ENCODE measurements at places on chromosomes 6 and 20.

DNA sequence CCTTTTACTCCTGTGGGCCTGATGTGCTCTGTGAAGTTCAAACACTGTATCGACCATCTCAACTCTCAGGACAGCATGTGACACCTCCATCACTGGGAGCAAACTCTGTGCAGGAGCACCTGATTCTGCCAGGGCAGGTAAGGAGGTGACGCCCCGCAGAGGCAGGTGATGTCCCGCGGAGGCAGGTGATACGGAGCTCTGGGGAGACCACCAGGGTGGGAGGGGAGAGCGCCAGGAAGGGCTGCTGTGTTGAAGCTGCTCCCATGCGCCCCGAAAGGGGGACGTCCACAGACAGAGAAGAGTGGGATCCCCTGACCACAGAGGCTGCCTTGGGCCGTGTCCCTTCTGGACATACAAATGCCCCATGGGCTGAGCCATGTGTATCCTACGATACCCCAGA lies 58.3 kb downstream of the DACT2 start:
- no peak for DNase-seq

- peak; percentile 93 for DNase-seq
Measured at GRCh38 chr6:44177691-44178423, 19.2 kb downstream of the CAPN11 start.

- DNase-seq, result peak; percentile 19
Measured at GRCh38 chr6:34386316-34387137, 5.9 kb downstream of the NUDT3 start.

DNA sequence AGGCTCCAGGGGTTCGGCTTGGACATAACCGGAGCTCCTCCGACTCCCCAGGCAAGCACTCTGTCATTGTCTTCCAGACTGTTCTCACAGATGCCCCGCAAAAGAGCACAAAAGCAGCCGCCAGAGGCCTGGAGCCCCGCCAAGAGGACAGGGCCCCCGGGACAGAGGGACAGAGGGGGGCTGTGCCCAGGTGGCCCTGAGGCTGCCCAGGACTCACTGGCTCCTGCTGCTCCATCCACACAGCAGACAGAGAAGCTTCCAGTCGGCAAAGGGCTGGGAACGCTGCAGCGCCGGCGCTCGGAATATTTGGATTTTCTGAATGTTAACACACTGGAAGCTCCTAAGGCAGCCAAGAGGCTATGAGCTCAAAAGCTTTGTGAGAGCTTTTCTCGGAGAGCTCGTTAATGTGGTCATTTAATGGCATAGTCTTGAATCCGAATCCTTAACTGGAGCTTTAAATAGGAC lies 68.0 kb upstream of the QKI start:
- DNase-seq, result no peak

DNA sequence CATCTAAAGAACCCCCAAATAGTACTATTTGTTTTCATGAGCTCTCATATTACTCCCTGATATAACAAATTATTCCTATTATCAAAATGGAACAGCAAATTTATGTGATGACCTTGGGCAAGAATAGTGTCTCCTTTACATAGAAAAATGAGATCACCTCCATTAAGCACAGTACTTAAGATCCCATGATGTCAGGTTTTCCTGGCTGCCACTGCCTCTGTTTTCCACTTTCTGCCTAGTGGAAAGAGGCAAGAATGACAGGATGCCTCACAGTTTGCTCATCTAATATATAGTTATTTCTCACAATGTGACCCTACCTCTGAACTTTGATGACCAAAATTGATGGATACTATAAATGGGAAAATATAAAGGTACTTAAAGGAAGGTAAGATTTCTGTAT lies 260.1 kb upstream of the SGK1 start:
- DNase-seq, result peak; percentile 40

DNA sequence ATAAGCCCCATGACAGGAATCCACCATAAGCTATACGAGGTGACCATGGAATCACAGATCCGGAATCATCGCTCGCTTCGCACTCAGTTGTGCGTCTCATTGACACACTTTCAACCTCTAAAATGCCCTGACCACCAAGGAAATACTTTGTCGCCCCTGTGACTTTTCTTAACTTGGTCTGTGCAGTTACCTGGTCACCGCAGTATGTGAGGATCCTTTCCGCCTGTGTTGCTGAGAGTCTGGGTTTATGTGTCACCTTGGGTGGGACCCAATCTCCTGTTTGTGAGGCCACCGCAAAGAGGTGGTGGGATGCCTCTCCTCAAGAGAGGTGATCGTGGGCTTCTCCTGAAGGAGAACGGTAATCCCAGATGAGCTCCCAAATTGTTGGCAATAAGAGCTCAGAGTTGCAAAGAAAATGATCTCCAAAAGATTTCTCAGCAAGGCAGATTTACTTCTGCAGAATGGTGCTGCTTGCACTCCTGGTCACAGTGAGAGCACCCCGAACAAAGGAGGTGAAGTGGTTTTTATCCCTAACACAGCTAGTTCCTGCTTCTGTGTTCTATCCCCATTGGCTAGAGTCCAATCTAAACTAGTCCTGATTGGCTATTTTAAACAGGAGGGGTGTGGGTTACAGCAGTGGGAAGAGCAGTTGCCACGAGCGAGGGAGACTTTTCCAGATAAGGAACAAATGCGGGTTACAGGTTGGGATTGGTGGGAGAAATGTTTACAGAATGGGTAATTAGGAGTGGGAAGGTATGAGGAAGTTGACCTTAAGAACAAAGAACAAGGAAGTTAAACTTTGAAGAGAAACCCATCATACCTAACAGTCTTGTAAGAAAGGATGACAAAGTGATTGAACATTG lies 9.1 kb upstream of the ZNFX1 start:
- no peak for DNase-seq

- DNase-seq, result no peak
Measured at GRCh38 chr6:89986650-89987074, 92.4 kb downstream of the GJA10 start.

GRCh38 chr6:63502156-63502555 lies 70.1 kb upstream of the LOC128125822 start:
- no peak for DNase-seq

DNA sequence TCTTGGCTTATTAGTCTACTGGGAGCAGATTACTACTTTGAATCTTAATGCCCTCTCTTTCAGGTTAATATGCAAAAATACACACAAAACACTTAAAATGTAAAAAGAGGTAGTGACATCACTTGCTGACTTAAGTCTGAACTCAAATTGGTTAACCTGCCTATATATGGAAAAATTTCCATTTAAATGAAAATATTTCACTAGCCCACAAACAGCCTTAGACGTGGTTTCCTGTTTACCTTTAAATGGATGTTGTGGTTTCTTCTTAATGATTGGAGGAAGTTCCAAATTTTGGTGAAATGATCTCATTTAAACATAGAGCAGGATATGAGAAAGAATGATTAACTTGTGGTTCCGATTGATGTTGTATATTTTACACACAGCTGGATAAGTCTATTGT lies 553.7 kb downstream of the CD109 start:
- peak; percentile 37 for DNase-seq

- DNase-seq, result no peak
Measured at GRCh38 chr6:16836144-16836981, 75.1 kb upstream of the ATXN1 start.

DNA sequence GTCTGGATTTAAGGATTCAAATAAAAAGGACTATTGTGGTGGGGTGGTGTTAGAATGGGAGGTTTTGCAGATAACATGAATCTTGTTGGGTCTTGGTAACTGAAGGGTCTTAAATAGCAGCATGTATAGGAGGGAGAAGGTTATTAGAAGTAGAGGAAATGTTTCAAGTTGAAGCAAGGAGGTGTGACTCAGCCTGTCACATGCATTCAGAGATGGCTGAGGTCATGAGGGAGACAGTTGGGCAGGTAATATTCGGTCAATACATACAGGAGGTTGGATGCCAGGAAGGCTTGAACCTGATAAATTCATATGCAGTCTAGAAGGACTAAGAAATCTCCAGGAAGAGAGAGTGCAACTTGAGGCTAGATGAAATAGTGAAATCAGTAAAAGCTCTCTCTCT lies 6.1 kb downstream of the KLHL31 start:
- no peak for DNase-seq

GRCh38 chr20:60950561-60950960 lies 301.5 kb upstream of the CDH4 start:
- DNase-seq, result no peak

DNA sequence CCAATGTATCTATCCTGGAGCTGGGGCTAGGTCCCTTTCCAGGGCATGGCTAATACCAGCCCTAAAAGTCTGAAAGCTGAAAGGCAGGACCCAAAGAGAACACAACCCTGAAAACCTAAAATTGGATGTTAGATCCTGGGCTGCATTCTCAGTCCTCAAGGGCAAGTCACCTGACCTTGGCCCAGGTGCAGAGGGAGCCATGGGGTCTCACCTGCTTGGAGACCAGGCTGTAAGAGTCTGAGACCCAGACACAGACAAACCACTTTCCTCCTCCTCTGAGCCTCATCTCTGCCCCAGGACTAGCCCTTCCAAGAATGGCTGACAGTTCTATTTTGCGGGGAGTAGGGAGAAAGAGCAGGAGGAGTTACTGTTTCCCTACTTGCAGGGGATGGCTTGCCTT lies 60.0 kb downstream of the EFCAB8 start:
- DNase-seq, result no peak

GRCh38 chr6:137313928-137314855 lies 95.0 kb upstream of the IFNGR1 start:
- DNase-seq, result peak; percentile 62

GRCh38 chr6:105094133-105094640 lies 85.6 kb downstream of the POPDC3 start:
- no peak for DNase-seq

DNA sequence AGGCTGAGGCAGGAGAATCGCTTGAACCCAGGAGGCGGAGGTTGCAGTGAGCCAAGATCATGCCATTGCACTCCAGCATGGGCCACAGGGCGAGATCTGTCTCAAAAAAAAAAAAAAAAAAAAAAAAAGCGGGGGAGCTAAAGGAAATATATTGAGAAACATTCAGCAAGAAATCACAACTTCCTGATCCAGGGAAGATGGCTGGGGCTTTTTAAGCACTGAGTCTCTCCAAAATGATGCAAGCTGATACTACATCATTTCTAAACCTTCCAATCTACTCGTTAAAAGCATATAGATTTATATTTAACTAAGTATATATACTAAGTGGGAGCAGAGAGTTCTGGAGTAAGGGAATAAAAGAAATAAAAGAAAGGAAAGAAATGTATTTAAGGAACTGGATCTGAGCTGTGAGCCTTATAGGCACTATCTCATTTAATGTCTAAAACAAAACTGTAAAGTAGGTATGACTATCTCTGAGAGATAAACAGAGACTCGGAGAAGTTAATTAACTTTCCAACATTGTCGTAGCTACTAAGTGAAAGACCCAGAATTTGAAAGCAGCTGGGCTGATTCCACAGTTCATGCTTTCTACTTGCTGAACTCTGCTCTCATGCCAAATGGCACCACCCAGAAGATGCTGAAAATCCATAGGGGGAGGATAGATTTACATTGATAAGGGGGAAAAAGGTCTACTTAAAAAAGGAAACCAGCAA lies 215.0 kb upstream of the MARCKS start:
- DNase-seq, result no peak

DNA sequence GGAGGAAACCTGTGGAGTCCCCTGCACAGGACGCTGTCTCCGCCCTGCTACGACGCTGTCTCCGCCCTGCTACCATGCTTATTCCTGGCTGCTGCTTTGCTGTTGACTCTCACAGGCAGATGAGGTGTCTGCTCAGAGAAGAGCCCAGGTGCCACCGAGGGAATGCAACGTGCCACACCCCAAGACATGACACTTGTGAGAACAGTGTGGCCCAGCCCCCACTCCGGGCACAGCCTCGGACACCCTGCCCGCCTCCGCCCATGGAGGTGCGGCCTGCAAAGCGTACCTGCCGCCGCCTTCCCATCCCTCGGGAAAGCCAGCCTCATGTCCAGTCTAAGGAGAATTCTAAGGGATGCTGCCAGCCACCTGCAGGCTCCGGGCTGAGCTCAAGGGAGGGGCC lies 15.6 kb upstream of the MRGBP start:
- DNase-seq, result no peak

- no peak for DNase-seq
Measured at GRCh38 chr6:36222924-36223323, 26.4 kb downstream of the BRPF3 start.

DNA sequence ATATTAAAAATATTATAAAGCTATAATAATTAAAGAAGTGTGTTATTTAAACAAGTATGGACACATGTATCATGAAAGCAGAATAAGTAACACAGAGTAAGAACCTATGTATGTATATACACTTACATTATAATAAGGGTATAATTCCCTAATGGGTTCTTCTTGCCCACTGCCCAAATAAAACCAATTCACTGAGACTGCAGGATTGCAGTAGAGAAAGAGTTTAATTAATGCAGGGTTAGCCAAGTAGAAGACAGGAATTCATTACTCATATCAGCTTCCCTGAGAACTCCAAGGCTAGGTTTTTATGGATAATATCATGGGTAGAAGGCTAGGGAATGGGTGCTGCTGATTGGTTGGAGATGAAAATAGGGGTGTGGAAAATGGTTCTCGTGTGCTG lies 53.8 kb upstream of the SAMD3 start:
- DNase-seq, result no peak

DNA sequence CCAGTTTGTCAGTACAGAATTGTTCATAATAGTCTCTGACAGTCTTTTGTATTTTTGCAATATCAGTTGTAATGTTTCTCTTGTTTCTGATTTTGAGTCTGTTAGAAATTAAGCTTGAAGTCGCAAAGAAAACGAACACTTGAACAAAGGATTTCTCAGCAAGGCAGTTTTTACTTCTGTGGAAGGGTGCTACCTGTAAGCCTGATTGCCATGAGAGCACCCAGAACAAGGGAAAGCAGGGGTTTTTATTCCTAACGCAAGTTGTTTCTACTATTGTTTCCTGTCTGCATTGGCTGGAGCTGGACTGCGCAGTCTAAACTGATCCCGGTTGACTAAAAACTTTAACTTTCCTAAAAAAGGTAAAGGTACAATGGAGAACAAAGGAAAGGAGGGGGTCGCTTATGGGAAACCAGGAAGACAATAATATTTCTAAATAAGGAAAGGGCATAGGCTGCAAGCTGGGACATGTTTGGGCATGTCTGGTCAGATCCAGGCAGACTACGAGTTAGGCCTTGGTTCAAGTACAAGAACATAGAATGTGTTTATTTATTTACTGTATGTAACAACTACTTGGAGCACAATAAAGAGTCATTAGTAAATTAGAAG lies 28.5 kb downstream of the HLA-B start:
- no peak for DNase-seq

DNA sequence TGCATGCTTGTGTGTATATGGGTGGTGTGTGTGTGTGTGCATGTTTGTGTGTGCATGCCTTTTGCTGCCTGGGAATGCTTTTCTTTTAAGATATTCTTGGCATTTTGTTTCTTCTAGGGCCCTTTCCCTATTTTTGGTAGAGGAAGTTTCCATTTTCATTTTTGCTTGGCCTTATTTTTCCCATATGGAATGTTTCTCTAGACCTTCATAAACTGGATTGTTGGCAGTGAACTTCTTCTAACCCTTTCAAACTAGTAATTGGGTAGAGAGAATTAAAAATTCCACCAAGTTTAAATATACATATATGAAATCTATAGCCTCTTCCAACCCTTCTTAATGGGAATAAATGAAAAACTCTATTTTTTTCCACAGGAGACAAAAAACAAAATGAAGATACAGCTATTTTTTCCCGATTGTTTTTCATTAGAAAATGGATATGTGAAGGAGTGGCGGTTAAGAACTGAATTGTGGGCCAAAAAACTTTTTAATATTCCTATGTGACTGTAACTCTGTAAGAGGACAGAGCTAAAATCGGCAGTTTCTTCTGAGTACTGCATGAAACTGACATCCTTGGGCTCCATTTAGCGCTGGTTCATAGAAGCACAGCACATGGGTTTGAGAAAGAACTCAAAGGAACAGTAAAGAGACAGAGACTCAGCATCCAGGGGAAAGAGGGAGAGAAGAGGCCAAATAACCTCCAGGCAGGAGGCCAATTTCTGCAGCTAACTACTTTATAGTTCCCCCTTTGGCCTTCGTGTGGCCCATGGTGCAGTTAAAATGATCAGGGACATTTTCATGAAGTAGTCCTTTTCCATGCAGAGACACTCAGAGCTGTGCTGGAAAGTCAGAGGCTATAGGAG lies 102.1 kb downstream of the TMEM170B start:
- DNase-seq, result no peak

Data from endothelial cell of umbilical vein (primary cell).